NCI-H1048 (cell line): ENCODE measurements at places on chromosomes 3 and 15.
A peak's percentile ranks its signal among the peaks of the same experiment; 100 is the strongest.

- no peak for DNase-seq
Observed at GRCh38 chr3:165797551-165797950, 39.7 kb downstream of the BCHE start.

DNA sequence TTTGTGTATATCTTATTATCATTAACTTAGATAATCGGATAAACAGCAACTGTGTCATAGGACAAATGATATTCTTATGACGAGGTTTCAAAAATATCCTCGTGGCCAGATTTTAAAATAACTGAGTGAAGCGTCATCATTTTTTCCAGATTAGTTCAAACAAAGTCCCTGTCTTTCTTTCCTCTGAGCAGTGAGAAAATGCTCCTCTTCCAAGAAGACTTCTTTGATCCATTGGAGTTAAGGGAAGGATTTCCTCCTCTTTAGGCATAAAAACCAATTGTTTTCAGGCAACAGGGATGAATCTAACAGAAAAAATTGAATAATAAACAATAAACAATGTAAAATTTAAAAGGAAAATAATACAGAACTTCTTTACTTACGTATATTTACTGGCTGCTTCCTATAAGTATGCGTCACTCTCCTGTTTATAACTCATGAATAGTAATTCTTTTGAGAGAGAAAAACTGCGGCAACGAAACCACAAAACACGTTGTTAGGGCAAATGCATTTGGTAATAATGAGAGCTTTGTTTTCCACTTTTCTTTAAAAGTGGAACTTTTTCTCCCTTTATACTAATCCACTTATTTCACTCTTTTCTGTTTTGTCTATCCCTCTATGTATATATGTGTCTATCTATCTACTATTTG lies 419.4 kb upstream of the ONECUT1 start:
- DNase-seq = no peak

GRCh38 chr3:71421475-71421819 lies 162.1 kb downstream of the FOXP1 start:
- DNase-seq = no peak

GRCh38 chr15:69976366-69976994 lies 121.2 kb downstream of the TLE3 start:
- DNase-seq = peak; percentile 18

- no peak for DNase-seq
Observed at GRCh38 chr3:196942915-196943277, 568 bp upstream of the NCBP2 start.

DNA sequence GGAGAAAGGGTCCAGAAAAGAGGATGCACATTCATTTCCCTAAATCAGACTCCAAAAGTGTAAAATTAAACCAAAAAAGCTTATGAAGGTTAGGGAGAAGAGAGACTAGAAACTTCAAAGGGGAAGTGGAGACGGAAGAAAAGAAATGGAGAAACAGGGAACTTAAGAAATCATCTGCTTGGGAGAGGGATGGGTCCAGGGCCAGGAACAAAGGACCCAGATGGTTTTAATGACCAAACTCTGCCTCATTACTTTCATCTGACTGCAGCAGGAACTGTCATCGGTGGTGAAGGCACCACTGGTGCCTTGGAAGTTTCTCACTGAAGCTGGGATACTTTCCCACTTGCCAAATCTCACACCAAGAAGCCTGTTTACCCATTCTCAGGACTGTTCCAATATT lies 70.5 kb upstream of the SLC4A7 start:
- DNase-seq = no peak

GRCh38 chr3:52052831-52053306 lies 3.5 kb downstream of the DUSP7 start:
- no peak for DNase-seq

- no peak for DNase-seq
Observed at GRCh38 chr3:134487406-134487805, 1.5 kb downstream of the CEP63 start.

GRCh38 chr3:172279974-172280373 lies 168.3 kb downstream of the GHSR start:
- no peak for DNase-seq

DNA sequence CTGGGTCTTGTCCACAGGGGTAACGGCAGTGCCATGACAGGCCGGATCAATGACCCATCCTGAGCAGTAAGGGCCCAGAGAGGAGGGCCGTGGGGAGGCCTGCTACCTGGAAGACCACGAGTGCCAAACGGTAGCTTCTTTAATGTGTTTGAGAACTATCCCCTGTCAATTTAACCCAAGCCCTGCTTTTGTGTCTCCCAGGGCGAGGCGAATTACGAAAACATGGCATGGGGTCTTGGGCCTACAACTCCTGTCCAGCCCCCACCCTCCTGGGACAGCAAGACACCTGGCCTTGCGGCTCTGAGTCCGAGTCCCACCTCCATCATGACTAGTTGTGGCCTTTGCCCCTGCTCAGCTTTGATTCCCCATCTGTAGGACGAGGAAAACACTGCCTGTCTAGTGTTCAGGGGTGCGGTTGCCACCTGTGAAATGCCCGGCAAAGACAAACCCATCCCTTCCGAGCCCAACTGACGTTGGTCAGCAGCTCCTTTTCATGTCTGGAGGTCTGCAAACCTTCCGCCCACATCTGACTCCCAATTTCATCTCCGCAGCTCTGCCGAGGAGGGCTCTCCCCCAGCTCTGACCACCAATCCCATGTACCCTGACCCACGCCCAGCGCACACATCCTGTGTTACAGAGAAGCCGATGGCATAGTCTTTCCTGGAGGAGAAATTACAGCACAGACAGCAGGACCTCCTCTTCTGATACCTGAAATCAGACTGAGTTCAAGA lies 28.9 kb upstream of the SNRPA1 start:
- DNase-seq = no peak

DNA sequence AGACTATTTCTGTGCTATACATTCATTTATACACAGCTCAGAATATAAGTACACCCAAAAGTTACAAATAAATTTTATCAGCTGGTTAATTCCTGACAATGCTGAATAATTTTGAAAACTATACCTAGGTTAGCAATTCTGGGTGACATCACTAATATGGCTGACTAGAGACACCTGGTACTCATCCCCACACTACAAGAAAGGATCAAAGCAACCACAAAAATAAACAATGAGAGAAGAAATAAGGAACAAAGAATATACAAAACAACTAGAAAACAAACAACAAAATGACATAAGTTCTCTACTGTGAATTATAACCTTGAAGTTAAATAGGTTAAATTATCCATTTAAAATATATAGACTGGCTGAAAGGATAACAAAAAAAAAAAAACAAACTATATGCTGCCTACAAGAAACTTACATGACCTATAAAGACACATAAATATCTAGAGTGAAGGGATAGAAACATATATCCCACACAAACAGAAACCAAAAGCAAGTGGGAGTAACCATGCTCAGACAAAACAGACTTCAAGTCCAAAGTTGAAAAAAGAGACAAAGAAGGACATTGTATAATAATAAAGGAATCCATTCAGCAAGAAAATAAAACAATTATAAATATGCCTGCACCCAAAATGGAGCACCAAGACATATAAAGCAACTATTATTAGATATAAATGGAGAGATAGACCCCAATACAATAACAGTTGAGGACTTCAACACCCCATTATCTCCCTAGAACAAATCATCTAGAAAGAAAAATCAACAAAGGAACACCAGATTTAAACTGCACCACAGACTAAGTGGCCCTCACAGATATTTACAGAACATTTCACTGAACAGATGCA lies 57.8 kb downstream of the IMPG2 start:
- no peak for DNase-seq

DNA sequence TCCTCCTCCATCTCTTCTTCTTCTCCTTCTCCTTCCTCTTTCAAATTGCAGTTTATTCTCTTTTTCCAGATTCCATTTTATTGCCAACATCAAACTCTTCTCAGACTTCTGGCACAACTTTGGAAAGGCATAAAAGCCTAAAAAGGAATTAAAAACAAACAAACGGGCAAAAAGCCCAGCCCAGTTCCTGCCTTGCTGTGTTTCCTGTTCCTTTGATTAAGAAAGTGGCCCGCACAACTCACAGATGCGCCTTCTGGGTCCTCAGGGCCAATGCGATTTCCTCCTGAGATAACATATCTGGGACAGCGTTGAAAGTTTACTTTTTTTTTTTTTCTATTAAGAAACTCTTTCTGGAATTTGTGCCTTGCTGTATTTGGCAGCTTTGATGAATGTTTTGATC lies 158.7 kb upstream of the UBE3A start:
- no peak for DNase-seq
